Activated CD4-positive, alpha-beta T cell treated with anti-CD3 and anti-CD28 coated beads, Interleukin-2, amount 10 ng/mL, durations not matched to agents 7 days and 5 days (primary cell): ENCODE measurements at places on chromosomes 1 and 21. TPM values are rescaled to one million over a fixed set of nuclear protein-coding genes. Genes with fewer than 3 reads are reported as not detected.
A peak's percentile ranks its signal among the peaks of the same experiment; 100 is the strongest.

GRCh38 chr21:32008714-32009113 lies 135.9 kb downstream of the HUNK start:
- DNase-seq, result no peak
- H3K36me3 ChIP-seq, result no peaks in the 10 kb centered on the region
- no peaks in the 10 kb centered on the region for H3K4me1 ChIP-seq
- no peak overlapping the region for H3K27ac ChIP-seq
- no peaks in the 10 kb centered on the region for H3K27me3 ChIP-seq

DNA sequence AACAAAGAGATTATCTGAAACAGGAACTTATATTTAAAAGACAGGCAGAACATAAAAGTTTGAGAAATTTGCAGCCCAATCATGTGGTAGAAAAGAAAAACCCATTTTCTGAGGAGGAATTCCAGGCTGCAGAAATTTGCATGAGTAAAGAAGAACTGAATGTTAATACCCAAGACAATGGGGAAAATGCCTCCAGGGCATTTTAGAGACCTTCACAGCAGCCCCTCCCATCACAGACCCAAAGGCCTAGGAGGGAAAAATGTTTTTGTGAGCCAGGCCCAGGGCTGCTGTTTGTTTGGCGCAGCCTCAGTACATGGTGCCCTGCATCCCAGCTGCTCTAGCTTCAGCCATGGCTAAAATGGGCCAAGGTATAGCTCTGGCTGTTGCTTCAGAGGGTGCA lies 554.3 kb upstream of the CHRM3 start:
- no peaks in the 10 kb centered on the region for H3K4me1 ChIP-seq
- no peaks in the 10 kb centered on the region for H3K27me3 ChIP-seq
- no peak overlapping the region for H3K4me3 ChIP-seq
- no peaks in the 10 kb centered on the region for H3K36me3 ChIP-seq

DNA sequence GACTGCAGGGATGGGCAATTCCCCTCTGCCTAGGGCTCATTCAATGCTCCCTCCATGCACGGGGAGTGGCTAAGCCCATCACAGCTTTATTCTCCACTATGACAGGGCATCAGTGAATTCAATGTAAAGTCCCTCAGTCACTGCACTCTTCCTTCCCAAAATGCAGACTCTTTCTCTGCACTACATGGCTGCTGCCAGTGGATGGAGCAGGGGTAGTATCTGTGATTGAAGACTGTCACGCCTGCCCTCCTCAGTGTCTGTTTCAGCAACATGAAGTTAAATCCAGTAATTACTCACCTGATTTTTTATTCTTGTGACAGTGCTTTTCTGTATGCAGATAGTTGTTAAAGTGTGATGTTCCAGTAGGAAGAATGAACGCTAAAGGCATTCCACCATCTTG lies 1323.2 kb downstream of the AMY1C start:
- H3K27me3 ChIP-seq, result no peaks in the 10 kb centered on the region
- no peak for DNase-seq
- H3K4me3 ChIP-seq, result no peak overlapping the region
- H3K36me3 ChIP-seq, result no peaks in the 10 kb centered on the region
- H3K4me1 ChIP-seq, result no peaks in the 10 kb centered on the region

Gene CD1E
- not detected for total RNA-seq

Gene GCLM
- total RNA-seq, result 17.3 TPM

Gene TLR5
- 1.0 TPM for total RNA-seq

DNA sequence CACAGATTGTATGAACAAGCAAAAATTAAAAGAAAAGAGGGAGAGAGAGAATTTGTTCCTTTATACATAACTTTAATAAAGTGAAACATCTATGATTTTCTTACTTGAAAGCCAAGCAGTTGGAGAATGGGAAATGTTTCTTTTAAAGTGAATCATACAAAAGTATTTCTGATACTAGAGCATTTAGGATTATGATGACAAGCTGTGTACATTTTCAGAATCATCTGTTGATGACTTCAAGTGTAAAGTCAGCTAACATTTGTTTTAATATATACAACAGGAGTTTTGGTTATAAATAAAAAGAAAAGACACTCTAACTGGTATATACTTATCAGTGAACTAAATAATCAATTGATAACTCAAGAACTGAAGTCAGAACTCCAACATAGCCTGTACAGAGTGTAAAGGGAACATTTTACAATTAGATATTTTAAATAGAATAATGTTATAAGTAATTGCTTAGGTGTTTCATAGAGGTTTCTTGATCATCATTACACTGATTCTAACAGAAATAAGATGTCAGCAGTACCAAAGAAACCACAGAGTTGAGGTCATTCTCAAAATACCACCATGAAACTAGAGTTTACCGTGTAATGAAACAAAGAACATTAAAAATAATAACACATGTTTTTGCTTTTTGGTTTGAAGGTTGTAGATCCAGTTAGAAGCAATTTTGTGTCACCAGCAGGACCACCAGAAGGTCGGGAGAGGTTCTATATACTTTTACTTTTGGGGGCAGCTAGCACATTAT lies 103.4 kb downstream of the COL24A1 start:
- no peaks in the 10 kb centered on the region for H3K36me3 ChIP-seq
- no peak overlapping the region for H3K27ac ChIP-seq
- H3K4me3 ChIP-seq, result no peak overlapping the region
- no peaks in the 10 kb centered on the region for H3K4me1 ChIP-seq
- H3K27me3 ChIP-seq, result no peaks in the 10 kb centered on the region

GRCh38 chr21:42469272-42469671 lies 26.8 kb downstream of the RSPH1 start:
- no peak overlapping the region for H3K27ac ChIP-seq
- no peak overlapping the region for H3K4me3 ChIP-seq
- H3K36me3 ChIP-seq, result peaks cover under 1% of the 10 kb centered on the region
- H3K27me3 ChIP-seq, result peaks cover 10% of the 10 kb centered on the region

DNA sequence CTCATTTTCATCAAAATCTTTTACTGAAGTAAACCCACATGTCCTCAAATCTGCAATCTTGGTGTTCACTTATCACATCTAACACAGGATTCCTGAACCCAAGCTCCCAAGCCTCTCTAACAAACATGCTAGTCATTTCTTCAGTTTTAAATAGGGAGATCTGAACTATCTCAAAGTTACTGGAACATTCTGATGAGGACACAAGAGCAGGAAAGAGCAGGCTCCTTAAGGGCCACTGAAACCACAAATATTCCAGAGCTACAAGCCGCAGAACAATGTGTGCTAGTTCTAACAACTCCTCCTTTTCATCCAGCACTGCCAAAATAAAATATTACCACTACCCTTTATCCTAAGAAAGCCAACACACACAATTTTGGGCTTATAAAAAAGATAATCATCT lies 38.9 kb downstream of the WARS2 start:
- DNase-seq, result no peak
- H3K27me3 ChIP-seq, result no peaks in the 10 kb centered on the region
- no peaks in the 10 kb centered on the region for H3K4me1 ChIP-seq
- no peak overlapping the region for H3K27ac ChIP-seq

DNA sequence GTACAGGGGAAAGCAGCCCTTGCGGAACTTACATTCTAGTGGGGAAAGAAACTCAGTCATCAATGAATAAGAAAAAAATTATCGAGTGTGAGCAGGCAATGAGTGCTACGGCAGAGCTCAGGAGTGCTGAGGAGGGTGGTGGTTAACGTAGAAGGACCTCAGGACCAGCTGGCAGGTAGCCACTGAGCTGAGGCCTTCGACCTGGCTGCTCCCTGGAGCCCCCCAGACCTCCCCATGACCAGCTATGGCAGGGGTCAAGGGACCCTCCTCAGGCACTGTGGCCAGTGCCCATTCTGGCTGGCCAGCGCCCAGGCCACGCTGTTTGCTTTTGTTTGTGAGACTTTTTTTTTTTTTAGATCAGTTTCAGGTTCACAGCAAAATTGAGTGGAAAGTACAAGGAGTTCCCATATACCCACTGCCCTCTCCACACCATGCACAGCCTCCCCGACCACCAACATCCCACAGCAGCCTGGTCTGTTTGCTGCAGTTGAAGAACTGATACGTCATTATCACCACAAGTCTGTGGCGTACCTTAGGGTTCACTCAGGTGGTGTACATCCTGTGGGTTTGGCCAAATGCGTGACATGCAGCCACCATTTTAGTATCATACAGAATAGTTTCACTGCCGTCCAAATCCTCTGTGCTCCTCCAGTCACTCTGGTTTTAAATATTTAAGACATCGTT lies 11.8 kb upstream of the TTC22 start:
- peak; percentile 59 for DNase-seq
- H3K27me3 ChIP-seq, result no peaks in the 10 kb centered on the region
- H3K4me1 ChIP-seq, result peaks cover 27% of the 10 kb centered on the region
- peak overlapping the region; percentile 78 for H3K27ac ChIP-seq

GRCh38 chr1:193658691-193659090 lies 472.3 kb upstream of the B3GALT2 start:
- peaks cover 5% of the 10 kb centered on the region for H3K4me1 ChIP-seq
- DNase-seq, result no peak
- no peak overlapping the region for H3K27ac ChIP-seq

GRCh38 chr21:41739011-41739410 lies 27.8 kb downstream of the RIPK4 start:
- no peak overlapping the region for H3K27ac ChIP-seq
- no peak overlapping the region for H3K4me3 ChIP-seq
- DNase-seq, result no peak
- H3K4me1 ChIP-seq, result no peaks in the 10 kb centered on the region
- no peaks in the 10 kb centered on the region for H3K27me3 ChIP-seq
